Lower leg skin (tissue), 4 donors: ENCODE measurements at places on chromosomes 7 and 10. TPM values are rescaled to one million over a fixed set of nuclear protein-coding genes. Genes with fewer than 3 reads are reported as not detected.

DNA sequence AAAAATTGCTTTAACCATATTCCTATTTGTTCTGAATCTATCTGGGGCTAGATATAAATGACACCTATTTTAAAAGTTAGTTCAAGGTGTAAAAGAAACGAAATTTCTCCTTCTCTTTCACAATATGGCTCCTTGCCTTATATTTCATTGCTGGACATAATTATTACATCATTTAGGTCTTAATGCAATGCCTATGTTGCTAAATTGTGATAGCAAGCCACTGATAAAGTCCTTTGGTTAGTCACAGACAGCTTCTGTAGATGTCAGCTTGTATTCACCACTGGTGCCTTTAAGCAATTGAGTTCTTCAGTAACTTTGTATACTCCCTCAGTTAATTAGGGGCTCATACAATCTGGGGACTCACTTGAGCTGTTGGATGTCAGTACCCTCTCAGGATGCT lies 1236.6 kb downstream of the GATA3 start:
- no peak for DNase-seq

DNA sequence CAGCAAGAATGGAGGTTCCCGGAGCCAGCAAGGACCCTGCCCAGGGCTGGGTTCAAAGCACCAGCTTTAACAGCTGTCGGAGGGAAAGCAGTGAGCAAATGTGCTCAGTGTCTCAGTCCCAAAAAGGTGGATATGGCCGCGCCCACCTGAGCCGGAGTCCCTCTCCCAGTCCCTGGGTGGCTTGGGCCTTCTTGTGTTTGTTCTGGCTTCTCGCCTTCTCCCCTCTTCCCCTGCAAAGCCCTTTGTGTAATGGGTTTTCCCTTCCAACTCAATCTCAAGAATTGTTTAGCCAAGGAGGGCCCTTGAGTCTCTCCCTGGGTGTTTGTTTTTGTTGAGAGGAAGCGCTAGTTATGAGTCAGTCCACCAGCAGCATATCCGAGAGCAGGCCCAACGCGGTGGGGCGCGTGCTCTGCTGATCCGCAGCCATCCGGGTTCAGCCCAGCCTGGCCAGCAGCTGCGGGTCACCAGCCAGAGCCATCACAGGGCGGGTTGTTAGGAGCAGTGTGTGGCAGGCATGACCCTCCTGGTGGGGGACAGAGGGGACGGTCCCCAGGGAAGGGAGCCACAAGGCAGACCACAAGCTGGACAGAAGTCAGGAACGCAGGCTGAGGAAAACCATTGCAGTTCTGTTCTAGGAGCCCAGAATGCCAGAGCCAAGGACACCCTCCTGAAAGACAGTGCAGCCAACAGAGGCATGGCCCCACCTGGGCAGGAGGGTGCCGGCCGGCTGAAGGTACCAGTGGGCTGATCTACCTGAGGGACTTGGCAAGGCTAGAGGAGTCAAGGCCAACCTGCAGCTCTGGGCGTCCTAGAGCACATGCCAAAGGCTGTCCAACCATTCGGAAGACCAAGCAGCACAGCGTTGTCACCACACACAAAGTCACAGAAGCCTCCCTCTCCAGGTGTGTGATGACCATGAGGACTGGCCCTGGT lies 21.3 kb downstream of the CALML3 start:
- DNase-seq, result peak; percentile 86

DNA sequence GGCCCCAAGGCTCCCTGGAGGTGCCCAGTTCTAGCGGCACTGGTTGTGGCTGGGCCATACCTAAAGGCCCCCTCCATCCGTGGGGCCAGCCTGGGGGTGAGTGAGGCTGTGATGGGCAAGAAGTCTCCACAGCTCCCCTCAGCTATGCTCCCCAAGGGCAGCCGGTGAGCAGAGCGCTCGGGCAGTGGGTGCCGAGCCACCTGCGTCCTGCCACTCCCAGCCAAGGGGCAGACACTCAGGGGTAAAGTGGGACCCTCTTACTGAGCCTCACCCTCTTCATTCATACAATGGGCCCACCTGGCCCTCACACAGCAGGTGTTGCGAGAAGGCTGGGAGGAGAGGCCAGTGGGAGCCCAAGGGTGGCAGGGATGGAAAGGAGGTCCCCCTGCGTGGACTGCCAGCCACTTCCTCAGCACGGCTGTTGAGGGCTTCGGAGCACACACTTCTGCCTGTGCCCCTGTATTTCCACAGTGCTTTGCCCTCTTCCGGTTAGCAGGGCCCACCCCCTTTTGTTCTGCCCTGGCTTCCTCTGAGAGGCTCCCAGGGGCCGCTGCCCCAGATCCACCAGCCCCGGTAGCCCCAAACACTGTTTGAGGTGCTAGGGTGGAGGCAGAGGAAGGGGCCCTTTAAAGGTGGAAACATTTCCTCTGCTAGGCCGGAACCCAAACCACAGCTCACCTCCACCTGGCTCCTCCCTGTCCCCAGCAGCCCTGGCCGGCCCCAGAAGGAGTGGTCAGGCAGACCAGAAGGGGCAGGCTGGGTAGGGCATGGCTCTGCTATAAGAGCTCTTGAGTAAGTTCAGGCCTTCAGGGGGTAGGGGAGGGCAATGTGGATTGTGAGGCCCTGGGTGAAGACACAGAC lies 16.4 kb upstream of the C10orf105 start:
- no peak for DNase-seq

ATOH7 gene
- total RNA-seq, result 0.49 TPM

- DNase-seq, result no peak
These were observed 19.8 kb upstream of the COL26A1 start for GRCh38 chr7:101342892-101343291.

ZNF746 gene
- 21.6 TPM for total RNA-seq

DNA sequence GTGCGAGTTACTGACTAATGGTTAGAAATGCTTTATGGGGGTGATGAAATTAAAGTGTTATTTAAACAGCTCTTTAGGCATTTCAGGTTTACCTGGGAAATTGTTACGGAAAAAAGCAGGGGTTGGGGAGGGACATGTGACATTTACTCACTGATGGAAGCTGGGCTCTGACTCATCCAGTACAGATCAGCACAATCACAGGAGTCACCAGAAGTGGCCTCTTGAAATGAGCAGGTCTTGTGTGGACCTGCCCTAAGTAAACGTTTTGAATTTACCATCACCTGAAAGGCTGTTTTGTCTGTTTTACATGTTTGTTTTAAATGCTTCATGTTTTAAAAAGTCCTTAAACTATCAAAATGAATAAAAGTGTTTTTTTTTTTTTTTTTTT lies 2.3 kb downstream of the GLRX3 start:
- no peak for DNase-seq
